Cardiac fibroblast (primary cell): ENCODE measurements at places on chromosomes 2 and 18.

DNA sequence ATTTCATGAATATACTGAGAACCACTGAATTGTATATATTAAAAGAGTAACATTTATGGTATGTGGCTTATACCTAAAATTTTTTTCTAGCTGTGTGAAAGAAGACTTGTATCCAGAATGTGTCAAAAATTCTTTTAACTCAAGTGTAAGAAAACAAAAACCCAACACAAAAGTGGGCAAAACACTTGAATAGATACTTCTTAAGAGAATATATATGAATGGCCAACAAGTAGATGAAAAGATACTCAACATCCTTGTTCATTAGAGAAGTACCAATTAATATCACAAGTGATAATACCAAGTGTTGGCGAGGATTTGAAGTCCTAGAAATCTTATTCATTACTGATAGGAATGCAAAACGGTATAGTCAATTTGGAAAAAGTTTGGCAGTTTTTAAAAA lies 107.2 kb upstream of the MYO3B start:
- DNase-seq, result no peak

DNA sequence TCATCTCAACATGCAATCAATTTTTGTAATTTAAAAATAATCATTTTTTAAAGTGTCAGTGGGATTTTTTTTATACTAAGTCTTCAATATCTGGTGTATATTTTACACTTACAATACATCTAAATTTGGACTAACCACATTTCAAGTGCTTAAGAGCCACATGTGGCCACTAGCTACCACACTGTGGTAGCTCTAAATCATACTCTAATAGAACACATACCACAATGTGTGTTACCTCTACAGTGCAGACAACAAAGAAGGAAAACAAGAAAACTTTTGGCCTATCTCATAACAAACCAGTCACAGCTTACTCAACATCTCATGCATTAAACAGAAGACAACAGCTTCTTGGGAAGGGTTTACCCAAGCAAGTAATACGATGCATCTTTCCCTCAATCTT lies 24.5 kb downstream of the PIAS2 start:
- no peak for DNase-seq

DNA sequence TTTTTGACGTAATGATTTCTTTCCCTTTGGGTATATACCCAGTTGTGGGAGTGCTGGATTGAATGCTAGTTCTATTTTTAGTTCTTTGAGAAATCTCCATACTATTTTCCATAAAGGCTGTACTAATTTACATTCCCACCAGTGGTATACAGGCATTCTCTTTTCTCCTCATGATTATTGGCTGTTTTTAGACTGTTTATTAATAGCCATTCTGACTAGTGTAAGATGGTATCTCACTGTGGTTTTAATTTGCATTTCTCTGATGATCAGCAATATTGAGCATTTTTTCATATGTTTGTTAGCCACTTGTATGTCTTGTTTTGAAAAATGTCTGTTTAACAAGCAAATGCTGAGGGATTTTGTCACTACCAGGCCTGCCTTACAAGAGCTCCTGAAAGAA lies 9.2 kb upstream of the CD28 start:
- DNase-seq, result no peak

GRCh38 chr2:235643680-235644511 lies 150.1 kb downstream of the AGAP1 start:
- no peak for DNase-seq

DNA sequence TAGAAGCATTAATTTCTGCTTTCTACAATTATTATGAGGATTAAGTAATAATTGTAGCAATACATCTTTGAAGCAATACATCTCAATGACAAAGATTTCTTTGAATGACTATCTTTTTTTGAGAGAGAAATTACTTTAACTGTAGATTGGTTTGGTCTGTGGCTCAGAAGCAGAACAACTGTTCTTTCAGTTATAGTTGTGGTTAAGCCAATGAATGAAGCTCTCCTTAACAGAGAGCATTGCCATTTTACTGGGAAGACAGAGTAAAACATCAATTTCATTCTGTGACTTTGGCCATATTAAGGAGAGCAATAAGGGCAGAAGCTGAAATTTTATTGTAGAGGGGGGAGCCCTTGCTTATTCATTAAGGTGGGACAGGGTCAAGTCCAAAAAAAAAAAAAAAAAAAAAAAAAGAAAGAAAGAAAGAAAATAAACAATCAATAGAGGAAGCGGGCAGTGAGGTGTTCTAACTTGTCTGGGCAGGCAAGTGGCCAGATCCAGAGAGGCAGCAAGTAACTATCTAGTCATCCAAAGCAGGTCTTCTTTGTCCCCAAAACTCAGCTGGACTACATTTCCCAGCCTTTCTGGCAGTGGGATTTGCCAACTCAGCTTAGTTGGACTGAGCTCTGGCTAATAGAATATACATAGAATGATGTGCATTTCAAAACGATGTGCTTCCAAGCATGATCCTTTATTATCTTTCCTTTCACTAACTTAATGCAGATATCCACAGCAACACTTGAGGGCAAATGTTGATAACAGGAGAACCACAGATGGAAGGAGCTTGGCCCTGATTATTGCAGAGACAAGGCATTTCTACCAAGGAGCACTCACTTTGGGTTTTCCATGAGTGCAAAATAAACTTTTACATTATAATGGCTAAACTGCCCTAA lies 462.7 kb upstream of the CDH20 start:
- no peak for DNase-seq
